ENCODE measurements at places on chromosomes 11 and 22.

DNA sequence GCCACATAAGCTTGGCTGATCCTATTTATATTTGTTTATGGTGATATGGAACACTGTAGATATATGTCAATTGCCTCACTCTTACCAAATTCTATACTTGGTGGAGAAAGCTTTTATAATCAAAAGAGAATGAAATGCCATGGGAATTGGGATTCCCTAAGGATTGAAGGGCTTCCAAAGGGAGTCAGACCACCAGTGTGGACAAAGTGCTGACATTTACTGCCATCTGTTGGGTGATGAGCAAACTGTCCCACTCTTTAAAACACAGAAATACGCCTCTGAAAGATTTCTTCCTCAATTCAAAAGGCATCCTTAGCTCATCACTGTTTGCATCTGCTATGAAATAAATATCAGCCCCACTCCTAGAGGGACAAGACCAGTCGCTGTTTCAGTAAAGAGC lies 7.1 kb downstream of the SLC1A2 start:
- no peak for DNase-seq

- DNase-seq: no peak
Measured at GRCh38 chr11:132402071-132402684, 1031.8 kb downstream of the NTM start.

GRCh38 chr11:113517361-113517760 lies 42.2 kb upstream of the DRD2 start:
- DNase-seq: no peak

DNA sequence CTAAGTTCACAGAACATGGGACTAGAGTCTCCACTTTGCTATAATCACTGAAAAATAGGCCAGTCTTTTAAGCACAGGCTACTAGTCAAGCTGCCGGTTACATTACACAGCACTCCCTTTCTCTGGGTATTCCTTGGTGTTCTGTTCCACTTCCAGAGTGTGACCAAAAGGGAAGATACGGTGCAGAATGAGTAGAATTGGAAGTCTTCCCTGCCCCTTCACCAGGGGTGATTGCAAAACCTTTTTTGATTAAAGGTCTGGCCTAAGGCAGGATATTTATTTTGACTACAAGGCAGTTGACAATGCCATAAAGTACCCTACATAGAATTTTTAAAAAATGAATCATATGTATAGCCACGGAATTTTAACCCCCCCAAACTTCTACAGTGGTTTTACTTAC lies 59.6 kb upstream of the ADORA2A start:
- no peak for DNase-seq

- DNase-seq: peak; percentile 4
Measured at GRCh38 chr22:17218341-17218740, 894 bp downstream of the ADA2 start.

GRCh38 chr22:38487946-38488345 lies 18.2 kb downstream of the DDX17 start:
- no peak for DNase-seq

DNA sequence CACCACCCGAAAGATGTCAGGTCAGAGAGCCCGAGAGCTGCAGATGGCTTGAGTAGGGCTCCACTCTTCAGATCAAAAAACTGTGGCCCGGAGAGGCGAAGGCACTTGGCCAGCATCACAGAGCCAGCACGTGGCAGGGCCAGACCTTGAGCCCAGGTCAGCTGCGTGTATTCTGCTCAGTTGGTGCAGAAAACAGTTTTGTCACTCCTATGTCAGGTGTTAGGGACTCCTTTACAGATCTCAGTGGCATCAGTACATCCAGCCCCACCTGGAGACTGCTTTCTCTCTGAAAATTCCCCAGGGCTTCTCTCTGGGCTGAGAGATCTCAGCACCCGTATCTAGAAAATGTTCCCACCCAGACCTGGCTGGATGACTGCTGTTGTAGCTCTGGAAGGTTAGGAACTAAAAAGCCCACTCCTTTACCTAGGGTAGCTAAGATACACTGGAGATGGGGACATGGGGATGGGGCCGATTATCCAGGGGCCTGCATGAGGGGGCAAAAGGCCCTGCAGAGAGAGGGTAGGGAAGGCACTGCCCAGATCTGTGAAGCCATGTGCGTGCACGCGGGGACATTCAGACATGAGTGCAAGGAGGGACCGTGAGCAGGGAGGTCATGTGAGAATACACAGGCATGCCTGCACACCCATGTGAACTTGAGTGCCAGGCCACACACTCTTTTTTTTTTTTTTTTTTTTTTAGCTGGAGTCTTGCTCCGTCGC lies 3.4 kb downstream of the APOA1 start:
- DNase-seq: no peak

DNA sequence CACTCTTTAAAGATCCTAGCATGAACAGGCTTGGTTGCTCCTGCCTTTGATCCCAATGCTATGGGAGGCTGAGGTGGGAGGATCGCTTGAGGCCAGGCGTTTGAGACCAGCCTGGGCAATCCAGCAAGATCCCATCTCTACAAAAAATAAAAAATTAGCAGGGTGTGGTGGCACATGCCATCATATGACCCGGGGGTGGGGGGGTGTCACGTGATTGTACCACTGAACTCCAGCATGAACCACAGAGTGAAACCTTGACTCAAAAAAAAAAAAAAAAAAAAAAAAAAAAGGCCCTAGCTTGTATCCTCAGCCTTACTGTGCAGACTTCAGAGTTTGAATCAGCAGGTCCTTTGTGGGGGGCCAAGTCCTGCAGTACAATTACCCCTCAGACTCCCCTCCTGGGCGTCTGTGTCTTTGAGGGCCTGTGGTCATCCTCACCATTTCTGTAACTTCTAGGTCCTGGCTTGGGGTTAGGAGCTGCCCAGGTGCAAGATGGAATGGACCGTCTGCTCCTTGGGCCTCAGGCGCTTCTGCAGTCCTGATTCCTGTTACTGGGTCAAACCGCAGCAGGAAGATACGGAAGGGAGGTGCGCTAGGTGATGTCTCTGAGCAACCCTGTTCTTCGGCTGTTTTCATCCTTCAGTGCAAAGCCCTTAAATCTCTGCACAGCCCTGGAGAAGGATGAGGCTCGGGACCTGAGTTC lies 208.1 kb downstream of the CTTN start:
- peak; percentile 14 for DNase-seq

DNA sequence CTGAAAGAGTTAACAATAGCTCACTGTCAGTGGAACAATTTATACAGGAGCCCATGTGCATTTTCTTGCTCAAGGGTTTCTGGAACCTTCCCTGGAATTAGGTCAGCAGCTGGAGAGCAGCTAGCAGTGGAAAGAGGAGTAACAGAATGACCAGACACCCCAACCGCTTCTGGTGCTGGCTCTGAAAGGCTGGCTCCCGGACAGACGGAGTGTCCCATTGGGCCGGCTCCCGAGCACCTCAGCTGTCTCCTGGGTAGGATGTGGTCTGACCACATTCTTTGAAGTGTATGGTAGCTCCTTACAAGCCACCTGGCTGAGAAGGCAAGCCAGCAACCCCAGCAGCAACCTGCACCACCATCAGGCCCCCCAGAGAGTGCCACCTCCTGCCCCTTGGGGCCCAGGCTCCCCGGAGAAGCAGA lies 44.7 kb downstream of the ABTB2 start:
- peak; percentile 74 for DNase-seq

DNA sequence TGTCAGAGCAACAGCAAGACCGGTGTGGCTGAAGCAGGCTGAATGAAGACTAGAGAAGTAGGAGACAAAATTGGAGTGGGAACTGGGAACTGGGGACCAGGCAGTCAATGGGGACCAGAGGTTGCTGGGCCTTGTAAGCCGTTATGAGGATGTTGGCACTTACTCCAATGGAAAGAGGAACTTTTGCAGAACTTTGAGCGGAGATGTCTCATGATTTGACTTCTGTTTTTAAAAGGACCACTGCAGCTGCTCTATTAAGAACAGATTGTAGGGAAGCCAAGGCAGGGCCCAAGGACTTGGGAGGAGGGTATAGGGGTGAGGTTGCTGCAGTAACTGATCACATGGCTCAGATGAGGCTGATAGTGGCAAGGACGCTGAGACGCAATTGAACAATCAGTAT lies 34.2 kb downstream of the IL18 start:
- no peak for DNase-seq

- DNase-seq: no peak
Measured at GRCh38 chr22:28112190-28112544, 193.1 kb upstream of the PITPNB start.

- DNase-seq: no peak
Measured at GRCh38 chr22:39723463-39723862, 152.9 kb downstream of the CACNA1I start.

GRCh38 chr22:39622881-39623367 lies 52.4 kb downstream of the CACNA1I start:
- DNase-seq: peak; percentile 86

GRCh38 chr11:60528465-60528864 lies 13.3 kb downstream of the MS4A13 start:
- DNase-seq: no peak

DNA sequence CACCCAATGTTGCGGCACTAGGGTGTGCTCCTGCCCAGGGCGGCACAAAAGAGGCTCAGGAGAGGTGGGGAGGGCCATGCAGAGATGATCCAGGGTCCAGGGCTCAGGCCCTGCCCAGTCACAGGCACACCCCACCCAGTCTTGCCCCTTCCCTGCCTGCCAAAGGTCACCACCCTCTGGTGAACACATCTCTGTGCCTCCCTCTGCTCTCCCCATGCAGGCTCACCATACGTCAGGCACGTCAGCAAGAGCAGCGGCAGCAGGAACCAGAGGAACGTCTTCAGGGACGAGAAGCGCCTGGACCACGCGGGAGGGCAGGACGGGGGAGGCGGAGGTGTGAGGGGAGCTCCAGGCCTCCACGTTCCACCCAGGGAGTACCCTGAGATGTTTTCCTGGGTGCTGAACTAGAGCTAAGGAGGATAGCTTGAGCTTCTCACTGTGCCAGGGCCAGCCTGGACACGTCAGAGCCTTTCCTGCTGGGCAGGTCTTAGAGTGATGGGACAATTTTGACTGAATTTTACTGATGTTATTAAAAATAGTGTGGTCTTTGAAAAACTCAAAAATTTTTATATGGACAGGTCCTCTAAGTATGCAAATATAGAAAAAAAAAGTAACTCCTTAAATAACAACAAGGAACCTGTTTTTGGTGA lies 7.2 kb downstream of the SUN2 start:
- no peak for DNase-seq

DNA sequence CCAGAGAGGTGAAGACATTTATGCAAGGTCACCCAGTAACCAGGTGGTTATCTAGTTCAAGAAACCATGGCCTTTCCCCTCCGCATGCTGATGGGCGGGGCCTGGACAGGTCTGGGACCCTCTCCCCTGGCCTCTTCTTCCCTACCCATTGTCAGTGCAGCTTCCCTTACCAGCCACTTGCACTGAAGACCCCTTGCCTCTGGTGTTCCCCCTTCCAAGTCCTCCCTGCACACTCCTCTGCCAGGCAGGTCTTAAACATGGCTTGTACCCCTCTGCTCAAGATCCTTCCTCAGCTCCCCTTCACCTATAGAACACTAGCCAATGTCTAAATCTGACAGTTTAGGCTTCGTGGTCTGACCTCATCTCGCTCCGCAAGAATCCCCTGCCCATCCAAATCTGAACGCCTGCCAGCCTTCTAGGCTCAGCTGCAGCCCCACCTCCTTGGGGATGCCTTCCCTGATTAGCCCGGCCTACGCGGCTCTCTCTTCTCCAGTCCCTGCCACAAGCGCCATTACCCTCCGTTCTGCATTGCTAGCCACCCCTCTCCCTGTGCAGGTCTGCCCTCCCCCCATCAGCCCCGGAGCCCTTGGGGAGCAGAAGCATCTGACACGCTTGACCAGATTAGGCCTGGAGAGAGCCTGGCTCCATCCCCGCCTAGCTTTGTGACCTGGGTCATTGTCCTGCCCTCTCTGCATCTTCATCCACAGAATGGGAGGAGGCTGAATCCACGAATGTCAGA lies 213.8 kb downstream of the DSCAML1 start:
- DNase-seq: no peak

DNA sequence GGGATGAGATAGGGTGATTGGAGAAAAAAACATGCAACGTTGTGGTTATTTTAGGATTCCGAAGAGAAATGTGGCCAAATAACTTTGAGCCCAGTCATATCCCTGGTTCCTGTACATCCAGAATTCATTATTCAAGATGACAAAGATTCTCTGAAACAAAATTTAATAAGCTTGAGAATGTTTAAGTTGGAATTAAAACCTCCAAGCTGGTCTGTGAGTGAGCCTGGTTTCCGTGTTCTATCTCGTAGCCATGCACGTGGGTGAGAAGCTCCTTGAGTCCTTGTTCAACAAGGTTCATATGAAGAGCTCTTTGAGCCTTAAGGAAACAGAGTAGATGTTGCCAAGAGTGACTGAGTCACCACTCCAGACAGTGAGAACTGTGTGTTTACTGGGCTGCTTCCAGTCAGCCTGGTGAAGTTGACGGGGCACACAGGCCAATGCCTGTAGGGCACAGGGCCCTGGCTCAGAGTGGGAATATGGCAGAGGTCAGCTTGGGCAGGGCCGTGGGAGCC lies 206.5 kb downstream of the NAV2 start:
- DNase-seq: no peak

GRCh38 chr22:45429424-45429823 lies 15.9 kb downstream of the RIBC2 start:
- DNase-seq: no peak

Measured in psoas muscle (tissue), 8 donors.